Cardiac muscle cell (in vitro differentiated cells and primary cell): ENCODE measurements at places on chromosomes 5 and 9. TPM values are rescaled to one million over a fixed set of nuclear protein-coding genes. Genes with fewer than 3 reads are reported as not detected.

DNA sequence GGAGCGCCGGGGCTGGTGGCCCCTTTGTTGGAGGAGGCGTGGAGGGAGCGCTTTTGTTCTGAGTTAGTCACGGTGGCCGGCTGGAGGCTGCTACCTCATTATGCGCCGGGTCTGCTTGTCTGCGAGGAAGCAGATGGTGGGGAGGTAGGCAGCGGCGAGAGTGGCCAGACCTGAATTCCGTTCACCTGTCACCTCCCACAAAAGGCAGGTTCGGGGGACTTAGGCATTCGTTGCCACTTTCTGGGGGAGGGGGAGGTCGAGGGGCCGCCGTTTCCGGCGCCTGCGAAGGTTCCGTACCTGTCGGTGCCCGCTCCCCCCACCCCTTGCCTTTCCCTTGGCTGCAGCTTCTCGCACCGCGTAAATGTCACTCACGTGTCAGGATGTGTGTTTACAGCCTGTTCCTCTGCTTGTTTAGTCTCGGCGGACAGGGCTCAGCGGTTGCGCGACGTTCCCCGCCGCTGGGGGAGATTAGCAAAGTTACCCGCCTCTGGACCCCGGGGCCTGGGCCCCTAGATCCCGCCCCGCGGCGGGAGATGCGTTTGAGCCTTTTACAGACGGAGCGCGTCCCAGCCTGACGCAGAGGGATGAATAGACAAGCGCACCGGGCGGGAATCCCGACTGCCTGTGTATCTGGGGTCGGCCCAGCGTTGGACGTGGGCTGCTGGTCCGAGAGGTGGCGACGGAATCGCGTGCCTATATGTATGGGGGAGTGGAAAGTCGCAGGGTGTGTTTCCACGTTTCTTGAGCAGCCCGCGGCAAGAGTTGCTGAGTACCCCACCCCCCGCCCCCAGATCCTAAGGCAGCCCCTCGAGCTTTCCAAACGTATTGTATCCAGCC lies 2.7 kb upstream of the LHX2 start:
- DNase-seq, result no peak

The EFCAB9 gene
- total RNA-seq, result not detected in 2 replicates

DNA sequence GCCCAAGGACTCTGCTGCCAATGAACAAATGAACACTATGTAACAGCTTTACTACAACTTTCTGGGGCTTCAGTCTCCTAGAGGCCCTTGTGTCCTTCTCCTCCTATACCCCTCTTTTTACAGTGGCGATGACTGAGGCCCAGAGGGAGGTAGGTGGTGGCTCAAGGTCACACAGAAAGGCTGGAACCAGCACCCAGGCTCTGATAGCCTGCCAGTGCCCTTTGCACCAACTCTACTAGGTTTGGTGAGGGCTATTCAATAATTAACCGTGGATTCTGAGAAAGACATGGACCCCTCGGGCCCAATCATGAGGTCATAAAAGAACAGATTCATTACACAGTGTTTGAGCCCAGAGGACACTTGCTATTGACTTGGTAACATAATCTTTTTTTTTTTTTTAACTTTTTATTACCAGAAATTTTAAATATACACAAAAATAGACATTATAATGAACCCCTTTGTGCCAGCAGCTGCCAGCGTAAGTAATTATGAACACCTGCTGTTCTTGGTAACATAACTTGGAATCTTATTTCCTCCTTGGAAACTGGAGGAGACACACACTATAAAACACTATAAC lies 6.1 kb upstream of the ALDH1B1 start:
- no peak for DNase-seq

DNA sequence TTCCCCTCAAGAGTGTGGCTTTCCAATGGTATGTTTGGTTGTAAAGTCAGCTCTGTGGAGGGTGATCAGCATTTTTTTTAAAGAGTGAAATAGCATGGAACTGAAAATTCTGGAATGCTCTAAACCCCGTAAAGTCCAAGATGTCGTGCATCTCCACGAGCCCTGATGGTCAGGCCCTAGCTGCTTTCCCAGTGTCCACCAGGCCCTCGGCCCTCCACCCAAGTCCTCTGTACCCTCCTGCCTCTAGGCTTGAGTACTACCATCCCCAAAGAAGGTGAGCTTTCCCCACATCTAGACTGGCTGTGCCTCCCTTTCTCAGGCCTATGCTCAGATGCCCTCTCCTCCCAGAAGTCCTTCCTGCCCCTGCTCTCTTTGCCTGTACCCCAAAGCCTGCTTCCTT lies 280.3 kb downstream of the GADD45G start:
- DNase-seq, result no peak
